Fibroblast of lung (primary cell): ENCODE measurements at places on chromosomes 2 and 18. TPM values are rescaled to one million over a fixed set of nuclear protein-coding genes. Genes with fewer than 3 reads are reported as not detected.
A peak's percentile ranks its signal among the peaks of the same experiment; 100 is the strongest.

DNA sequence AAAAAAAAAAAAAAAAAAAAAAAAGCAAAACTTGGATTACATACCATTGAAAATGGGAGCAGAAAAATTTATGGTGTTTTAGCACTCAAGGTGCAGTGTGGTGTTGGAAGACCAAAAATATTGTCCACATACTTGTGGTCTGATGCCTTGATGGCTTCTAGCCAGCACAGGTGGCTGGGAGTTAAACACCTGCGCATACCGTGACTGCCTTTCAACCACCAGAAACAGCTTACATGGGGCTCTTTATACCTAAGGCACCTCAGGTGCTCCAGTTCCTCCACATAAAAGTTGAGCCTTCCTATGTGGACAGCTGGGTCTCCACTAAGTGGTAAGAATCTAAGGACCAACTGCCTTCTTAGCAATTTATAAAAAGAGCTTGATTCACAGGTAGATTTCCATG is 802.6 kb upstream of the CELF4 start:
- DNase-seq: no peak

GRCh38 chr18:43994381-43994780 is 686.3 kb upstream of the SETBP1 start:
- no peak for DNase-seq

- no peak for DNase-seq
These were observed 107.8 kb downstream of the METTL8 start for GRCh38 chr2:171325886-171326585.

Gene MRPS5
- 50.8 and 61.1 TPM in 2 replicates for total RNA-seq

GRCh38 chr2:45923701-45924100 is 272.2 kb downstream of the PRKCE start:
- no peak for DNase-seq

- no peak for DNase-seq
These were observed 224.1 kb downstream of the SS18 start for GRCh38 chr18:25866331-25866730.

DNA sequence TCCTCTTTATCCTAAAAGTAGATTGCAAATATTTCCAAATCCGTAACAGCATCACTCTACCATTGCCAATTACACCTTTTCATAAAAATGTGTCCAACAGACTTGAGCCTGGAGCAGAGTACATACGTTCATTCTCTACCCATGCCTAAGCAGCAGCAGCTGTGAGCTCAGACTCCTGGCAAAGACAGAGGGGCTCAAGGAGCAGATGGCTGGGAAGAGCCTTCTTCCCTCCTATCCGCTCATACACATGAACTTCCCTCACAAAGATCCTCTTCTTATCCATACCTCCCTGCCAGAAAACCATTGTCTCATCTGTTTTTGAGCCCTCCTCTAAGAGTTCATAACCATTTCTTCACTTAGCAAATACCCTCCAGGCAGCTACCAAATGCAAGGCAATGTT is 164.3 kb upstream of the ARL4C start:
- no peak for DNase-seq

GRCh38 chr18:6624661-6625311 is 104.7 kb upstream of the ARHGAP28 start:
- DNase-seq: peak; percentile 86

DNA sequence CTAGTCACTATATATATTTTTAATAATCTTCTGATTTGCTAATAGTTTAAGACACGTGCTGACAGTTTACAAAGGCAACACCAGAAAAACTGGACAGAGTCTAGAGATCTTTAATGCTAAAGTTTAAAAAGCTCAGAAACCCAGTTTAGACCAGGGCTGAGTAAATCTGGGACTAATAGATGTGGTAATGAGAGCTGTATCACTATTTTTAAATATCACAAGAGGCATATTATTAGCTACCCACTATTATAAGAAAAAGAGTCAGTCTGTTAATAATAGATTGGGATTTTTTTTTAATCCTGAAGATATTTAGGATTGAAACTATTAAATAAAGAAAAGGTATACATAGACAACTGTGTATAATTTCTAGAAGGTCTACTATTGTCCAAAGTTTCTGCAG is 299.9 kb downstream of the ZEB2 start:
- DNase-seq: no peak

- DNase-seq: no peak
These were observed 4.8 kb upstream of the B3GNT7 start for GRCh38 chr2:231390667-231391066.

- peak; percentile 32 for DNase-seq
These were observed 15.2 kb downstream of the FBXO41 start for GRCh38 chr2:73268830-73269685.

DNA sequence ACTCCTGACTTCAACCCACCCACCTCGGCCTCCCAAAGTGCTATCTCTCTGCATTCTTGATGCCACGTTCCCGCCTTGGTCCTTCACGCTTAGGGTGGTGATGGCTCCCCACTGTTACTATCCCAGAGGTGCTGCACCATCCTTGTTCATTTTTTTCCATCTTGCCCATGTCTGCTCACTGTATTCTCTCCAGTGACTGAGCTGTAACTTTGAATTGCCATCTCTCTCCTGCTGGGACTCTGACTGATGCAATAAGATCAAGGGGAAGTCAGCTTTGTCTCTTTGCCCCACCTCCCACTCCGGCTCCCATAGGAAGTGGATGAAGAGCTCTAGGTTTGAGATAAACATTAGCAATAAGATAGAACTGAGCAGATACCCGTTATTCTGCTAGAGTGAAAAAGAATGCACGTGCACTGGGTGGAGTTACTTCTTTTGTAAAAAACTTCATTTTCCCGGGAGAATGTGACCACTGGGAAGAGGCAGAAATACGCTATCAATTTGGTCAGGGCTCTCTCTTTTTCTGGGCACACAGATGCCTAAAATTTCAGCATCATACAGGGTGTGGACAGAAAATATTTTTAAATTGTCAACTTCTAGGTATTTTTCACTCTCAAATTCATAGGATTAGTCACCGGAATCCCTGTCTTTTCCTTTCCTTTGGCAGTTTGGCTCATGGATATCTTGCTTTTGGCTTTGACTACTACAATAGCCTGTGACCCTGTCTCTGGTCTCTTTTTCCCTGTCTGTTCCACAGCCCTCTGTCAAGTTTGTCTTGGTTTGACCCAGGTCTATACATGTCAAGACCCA is 105.4 kb downstream of the POLR1A start:
- DNase-seq: peak; percentile 38

Gene C2orf74
- total RNA-seq: 20.5 and 21.5 TPM in 2 replicates

DNA sequence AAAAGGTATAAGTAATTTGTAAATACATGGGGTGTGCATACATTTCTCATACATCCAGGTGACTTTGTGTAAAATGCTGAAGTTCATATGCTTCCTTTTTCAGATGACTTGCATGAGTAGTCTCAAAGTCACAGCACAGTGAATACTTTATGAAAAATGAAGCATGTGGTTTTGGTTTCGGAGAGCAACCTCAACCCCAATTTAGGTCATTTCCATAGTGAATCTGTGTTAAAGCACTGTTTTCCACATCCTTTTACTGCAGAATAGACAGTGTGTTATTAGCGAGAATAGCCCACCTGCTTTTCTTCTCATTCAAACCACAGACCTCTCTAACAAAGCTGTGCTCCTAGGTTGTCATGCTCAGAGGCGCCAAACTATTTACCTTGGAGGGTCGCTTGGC is 204.4 kb upstream of the RASGRP3 start:
- peak; percentile 28 for DNase-seq

Gene MERTK
- total RNA-seq: 1.8 and 6.6 TPM in 2 replicates

Gene SRSF7
- total RNA-seq: 69.9 and 118 TPM in 2 replicates

Gene B3GNT7
- total RNA-seq: under 0.01 and 0.17 TPM in 2 replicates

- no peak for DNase-seq
These were observed 37.3 kb upstream of the RNF152 start for GRCh38 chr18:61929881-61930640.

DNA sequence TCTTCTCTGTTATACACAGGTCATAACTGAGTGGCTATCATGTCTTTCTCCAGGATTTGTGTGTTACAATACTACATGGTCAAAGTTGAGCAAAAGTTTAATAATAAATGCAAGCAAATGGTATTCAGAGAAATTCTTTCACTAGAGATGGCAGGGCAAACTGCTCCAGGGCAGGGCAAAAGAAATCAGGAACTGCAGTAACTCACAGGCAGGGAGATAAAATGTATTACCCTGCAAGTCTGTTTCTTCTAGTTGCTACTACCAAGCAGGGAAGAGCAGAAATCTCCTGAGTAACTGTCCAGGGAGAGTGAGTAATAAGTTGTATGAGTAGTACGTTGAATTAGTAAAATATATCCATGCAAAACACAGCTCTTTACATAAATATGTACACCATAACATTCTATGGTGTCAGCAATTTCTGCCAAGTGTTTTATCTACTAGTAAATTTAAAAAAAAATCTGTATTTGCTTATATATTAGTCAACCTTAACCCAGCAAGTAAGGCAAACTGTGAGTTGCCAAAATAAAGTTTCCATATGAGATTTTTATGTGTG is 404.1 kb downstream of the ZEB2 start:
- DNase-seq: peak; percentile 25

Gene C2orf81
- 0.77 and 1.5 TPM in 2 replicates for total RNA-seq

DNA sequence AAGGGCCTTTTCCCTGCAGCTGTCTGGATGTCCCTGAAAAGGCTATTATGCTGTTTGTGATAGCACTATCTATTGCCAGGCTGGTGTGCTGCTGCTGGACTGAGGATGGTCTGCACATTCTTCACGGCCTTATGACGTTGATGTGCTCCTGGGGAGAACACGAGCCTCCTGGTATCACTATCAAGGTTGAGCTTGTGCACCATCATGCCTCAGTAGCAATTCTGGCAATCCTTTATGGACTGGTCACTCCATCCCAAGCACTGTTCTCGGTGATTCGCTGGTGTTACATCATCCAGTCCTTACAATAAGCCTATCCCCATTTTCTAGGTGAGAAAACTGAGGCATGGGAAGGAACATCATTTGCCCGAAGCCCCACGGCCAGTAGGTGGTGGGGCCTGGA is 18.2 kb upstream of the CCBE1 start:
- peak; percentile 51 for DNase-seq

Gene CAMKMT
- 6.2 and 7.9 TPM in 2 replicates for total RNA-seq

DNA sequence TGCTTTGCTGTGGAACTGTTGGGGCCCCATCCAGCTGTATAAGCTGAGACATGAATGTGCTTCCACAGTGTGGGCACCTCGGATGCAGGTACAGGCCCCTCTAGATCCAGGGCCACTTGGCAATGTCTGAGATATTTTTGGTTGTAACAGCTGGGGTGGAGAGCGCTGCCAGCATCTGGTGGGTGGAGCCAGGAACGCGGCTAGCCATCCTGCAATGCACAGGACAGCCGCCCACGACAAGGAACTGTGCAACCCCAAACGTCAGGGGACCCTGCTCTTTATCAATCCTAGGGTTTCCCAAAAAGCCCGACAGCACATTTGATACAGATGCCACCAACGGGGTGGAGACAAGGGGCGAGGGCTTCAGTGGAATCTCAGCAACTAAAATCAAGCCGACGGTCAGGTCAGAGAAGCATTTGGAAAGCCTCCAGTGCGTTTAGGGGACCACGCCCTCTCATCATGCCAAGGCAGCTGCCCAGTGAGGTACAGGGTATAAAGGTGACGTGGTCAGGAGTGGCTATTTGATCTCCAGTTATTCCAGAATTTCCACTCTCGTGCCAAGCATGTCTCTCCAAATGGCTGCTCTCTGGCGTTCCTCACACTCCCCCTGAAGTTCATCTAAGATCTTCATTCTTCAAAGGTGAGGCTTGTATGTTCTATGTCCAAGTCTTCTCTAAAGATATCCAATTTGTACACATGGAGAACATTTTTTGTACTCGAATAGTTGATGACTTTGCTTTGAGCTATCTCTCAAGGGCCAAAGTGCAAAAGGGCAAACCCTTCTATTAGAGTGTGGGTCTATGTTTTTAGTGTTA is 55.7 kb downstream of the LRRFIP1 start:
- no peak for DNase-seq

DNA sequence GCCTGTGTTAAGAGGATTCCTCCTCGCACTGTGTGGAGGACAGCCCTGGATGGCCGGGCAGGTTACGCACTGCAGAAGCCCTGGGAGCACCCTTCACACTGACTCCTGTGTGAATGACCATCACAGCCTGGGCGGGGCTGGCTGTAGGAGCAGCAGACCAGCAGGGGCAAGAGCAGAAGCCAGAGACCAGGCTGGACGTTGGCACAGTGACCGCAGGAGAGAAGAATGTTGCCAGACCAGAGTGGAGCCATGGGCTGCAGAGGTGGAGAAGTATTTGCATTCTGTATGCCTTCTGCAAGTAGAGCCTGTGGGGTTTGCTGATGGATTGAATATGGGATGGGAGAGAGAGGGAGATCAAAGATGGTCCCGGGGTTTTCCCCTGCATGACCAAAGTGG is 23.1 kb downstream of the LRRFIP1 start:
- no peak for DNase-seq

DNA sequence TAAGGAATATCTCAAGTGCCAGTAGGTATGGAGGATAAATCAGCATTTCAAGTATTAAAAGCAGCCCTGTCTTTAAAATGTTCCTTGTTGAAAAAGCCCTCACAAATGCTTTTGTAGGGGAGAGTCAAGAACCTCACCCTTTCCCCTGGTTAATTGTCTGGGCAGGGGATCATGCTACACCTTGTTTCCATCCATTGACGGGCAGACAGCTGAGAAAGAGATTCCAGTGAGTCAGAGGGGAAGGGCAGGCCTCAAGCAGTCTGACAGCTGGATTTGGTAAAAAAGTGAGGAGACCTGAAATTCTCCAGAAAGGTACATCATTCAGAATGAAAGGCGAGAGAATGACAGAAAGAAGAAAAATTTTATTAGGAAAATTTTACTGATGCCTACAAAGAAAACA is 203.2 kb upstream of the CYP26B1 start:
- DNase-seq: peak; percentile 15

Gene CDK15
- 1.3 and 5.1 TPM in 2 replicates for total RNA-seq

Gene SCTR
- total RNA-seq: not detected in 2 replicates

Gene ADRA2B
- not detected in 2 replicates for total RNA-seq

Gene KCNK3
- total RNA-seq: under 0.01 and 0.26 TPM in 2 replicates

Gene GAREM1
- total RNA-seq: 1.5 TPM in 2 replicates

GRCh38 chr18:34595690-34596089 is 114.4 kb upstream of the DTNA start:
- peak; percentile 61 for DNase-seq

DNA sequence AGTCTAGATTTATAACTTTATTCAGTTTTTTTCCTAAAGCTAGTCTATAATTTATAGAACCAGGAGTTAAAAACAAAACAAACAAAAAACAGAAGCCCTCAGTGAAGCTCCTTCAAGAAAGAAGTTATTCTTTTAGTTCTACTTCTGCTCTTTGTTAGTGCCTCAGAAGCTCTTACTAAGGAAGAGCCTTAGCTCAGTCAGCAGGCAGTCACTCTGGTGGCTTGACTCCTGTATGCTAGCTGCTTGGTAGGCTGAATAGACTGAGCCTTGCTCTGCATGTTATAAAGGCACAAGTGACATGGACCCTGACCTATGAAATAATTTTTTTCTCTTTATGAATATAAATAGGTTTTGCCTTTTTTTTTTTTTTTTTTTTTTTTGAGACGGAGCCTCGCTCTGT is 24.8 kb downstream of the NCOA1 start:
- no peak for DNase-seq

Gene ANKRD30B
- under 0.01 and 0.33 TPM in 2 replicates for total RNA-seq

DNA sequence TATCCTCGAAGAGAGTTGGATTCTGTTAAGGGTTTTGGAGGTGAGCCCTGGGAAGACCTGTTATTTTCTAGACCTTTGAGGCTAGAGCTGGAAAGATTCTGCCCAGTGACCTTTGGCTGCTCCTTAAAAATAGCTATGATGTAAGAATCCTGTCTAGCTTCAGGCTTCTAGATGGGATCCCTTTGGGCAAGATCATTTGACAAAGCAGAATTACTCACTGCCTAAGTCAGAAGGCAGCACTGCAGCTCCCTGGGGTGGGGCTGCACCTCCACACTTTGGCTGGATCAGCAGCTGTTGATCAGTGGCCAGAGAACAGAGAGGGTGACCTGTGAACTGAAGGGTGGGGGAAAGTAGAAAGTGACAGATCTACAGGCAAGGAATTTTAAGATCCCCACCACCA is 103.8 kb downstream of the ASAP2 start:
- DNase-seq: peak; percentile 83
